SJSA1 (cell line): ENCODE measurements at places on chromosomes 16 and 17.

DNA sequence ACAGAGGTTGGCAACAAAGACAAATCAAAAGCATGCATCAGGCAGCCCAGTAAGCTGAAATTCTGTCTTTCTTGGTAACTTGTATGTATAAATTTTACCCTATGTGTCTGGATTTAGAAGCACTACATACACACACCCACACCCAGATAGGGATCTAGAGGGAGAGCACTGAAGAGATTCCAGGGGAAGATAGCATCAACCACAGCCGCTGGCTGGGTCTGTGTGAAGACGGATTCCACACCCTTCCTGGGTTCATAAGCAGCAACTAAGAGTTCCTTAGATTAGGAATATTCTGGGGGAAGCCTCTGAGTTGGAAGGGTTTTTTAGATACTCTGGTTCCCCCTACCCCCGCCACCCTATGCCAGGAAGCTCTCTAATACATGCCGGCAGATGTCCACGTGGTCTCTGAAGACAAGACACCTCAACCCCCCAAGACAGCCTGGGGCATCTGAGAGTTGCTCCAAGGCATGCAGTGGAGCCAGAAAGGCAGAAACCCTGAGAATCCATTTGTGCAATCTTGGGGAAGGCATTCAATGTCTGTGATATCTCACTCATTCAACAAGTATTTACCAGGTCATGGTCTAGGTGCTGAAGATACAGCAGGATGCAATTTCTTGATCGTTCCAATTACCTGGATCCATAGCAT, 86.4 kb downstream of the NOG start:
- DNase-seq = no peak

- DNase-seq = peak; percentile 85
Observed at GRCh38 chr17:47205419-47205963, 3.7 kb upstream of the MYL4 start.

DNA sequence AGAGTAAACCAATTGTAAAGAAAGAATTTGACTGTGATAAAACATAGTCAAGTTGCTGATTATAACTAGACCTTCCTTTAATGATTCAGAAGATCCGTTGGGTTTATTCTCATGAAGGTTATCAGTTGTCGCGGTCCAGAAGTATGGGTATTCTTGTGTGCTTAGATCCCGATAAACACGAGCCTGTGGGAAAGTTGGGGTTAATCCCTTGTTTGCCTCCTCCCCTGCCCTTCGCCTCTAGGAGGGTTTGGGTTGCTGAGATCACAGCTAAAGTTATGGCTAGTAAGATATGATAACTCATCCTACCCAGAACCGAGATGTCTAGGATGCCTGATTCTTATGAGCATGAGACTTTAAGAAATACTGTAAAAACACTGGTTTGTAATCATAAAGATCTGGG, 66.8 kb downstream of the GPRC5B start:
- no peak for DNase-seq

DNA sequence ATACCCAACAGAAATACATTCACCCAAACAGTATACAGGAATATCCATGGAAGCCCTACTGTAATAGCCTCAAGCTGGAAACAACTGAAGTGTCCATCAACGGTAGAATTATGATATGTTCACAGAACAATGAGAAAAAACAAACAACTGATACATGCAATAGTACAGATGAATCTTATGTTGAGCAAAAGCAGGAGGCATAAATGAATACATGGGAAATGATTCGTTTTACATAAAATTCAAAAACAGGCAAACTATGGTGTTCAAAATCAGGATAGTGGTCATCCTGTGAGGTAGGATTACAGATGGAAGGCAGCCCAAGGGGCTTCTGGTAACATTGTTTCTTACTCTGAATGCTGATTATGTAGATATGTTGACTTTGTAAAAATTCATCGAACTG, 25.1 kb downstream of the RFFL start:
- DNase-seq = no peak

DNA sequence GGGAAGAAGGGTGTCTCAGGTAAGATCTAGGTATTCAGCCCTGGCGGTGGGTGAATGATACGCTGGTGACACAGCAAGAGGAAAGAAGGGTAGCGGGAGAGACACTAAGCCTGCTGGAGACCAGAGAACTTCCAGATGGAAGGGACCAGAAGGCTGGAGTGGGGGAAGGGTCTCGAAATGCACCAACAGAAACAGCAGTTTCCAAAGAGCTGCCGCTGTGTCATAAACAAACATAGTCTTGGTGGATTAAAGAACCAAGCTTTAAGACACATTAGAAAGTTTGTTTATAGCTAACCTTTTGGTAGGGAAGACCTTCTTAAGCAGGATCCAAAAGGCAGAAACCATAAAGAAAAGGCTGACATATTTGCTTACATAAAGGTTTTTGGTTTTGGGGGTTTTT, 20.9 kb downstream of the TRPV3 start:
- no peak for DNase-seq

DNA sequence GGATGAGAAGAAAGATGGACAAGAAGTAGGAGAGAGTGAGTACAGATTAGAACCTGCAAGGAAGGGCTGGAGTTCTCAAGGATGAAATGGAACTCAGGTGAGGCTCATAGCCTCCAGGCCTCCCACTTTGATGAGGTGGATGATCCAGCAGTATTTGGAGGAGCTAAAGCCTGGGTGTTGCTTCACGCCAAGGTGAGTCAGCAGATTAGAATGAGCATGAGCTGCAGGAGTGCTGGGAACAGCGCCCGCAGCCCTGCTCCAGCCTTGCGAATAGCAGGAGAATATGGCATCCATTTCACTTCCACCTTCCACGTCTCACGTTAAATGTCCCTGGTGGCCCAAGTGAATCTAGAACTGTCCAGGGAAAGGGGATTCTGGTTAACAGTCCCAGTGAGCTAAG, 94.4 kb upstream of the CPHXL start:
- no peak for DNase-seq

GRCh38 chr16:58591083-58591482, 38.5 kb downstream of the CNOT1 start:
- DNase-seq = no peak

DNA sequence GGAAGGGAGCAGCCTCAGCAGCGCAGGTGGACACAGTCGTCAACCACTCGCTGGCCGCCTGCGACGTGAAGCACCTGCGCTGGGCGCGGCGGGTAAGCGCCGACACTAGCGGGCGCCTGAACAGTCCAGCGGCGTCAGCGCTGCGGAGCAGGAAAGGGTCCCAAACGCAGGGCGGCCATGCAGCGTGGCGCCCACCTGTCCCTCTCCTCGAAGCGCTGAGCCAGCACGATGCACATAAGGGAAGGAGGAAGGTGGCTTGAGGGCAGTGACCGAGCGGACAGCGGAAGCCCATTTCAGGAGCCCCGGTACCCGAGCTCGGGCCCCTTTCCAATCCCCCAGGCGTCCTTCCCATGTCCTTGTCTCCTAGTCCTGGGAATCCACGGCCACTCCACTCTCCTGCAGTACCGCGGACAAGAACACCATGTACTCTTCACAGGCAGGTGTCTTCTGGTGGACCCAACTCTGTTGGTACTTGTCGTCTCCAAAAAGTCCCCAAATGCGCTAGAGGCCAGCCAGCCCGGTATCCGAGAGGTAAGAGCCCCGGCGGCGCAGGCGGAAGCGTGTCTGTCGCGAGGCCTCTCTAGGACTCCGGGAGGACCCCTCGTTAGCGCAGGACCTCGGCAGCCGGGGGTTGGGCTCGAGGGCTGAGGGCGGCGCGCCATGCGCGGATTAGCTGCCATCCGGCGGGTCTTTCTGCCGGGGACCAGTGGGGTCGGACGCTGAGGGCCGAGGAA, 14.4 kb downstream of the ZNF232 start:
- DNase-seq = no peak

DNA sequence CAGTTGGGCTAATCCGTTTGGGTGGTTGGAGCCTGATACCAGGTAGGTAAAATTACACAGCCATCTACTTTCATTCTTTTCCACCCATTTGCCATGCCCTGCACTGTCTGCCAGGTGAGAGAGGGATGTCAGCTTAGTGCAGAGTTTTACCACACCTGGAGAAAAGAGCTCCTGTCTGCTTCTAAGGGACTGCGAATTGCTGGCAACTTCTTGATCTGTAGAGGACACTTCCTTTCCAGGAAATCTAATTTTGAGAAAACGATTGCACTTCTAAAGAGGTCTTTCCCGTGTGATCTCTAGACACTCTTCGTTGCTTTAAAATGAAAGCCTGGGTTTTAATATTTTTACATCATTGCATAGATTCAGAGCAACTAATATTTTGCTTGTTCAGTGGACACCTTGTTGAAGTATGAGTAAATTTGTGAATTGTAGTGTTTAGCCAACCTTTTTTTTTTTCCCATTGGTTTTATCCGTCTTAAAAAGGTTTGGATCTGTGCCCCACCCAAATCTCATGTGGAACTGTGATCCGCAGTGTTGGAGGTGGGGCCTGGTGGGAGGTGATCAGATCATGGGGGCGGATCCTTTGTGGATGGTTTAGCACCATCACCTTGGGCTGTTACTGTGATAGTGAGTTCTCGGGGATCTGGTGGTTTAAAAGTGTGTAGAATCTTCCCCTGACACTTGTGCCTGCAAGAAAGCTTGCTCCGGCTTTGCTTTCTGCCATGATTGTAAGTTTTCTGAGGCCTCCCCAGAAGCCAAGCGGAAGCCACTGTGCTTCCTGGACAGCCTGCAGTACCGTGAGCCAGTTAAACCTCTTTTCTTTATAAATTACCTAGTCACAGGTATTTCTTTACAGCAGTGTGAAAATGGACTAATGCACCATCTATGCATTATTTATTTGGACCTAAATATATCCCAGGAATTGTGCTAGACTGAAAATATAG, 104.6 kb downstream of the PRKCA start:
- DNase-seq = no peak
